ENCODE measurements at places on chromosomes 7 and 10. TPM values are rescaled to one million over a fixed set of nuclear protein-coding genes. Genes with fewer than 3 reads are reported as not detected.

Gene GCK
- 0.14 TPM for total RNA-seq

Gene TRIL
- 9.8 TPM for total RNA-seq

Gene AOC1
- total RNA-seq = not detected

Gene CYP3A4
- total RNA-seq = 0.55 TPM

Gene SNX10
- 33.7 TPM for total RNA-seq

Gene GRID2IP
- total RNA-seq = 1.2 TPM

Gene COL28A1
- total RNA-seq = 1.6 TPM
